ENCODE measurements at places on chromosomes 4 and X. TPM values are rescaled to one million over a fixed set of nuclear protein-coding genes. Genes with fewer than 3 reads are reported as not detected.

Gene TNIP2
- 11.4 TPM for polyA plus RNA-seq

Gene GPR82
- 0.06 TPM for polyA plus RNA-seq

Gene XK
- polyA plus RNA-seq: 8.9 TPM

DNA sequence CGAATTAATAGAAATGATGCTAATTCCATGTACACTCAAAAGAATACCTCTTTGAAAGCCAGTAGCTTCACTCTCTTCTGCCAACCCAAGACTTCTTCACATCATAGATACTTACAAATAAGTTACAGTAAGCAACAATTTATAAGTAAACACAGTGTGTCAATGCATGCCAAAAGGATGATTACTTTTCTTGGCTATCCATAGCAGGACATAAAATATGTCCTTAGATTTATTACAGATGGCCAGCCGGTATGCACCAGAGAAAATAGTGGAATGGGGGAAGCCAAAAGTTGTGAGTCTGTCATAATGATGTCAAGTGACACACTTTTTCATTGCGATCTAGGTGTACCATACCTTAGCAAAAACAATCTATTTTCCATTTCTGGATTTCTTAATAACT, 631 bp upstream of the BMX start:
- no peak for DNase-seq

Gene CRMP1
- 19.4 TPM for polyA plus RNA-seq

DNA sequence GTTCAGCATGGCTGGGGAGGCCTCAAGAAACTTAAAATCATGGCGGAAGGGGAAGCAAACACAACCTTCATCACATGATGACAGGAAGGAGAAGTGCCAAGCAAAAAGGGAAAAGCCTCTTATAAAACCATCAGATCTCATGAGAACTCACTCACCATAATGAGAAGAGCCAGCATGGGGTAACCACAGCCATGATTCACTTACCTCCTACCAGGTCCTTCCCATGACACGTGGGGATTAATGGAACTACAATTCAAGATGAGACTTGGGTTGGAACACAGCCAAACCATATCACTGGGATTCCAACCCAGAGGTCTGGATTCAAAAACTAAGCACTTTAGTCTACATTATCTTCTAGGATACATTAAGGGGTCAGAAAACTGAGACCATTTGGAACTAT, 609.6 kb upstream of the SPANXN1 start:
- DNase-seq: no peak

- no peak for DNase-seq
Measured at GRCh38 chrX:26557691-26558321, 341.8 kb downstream of the MAGEB5 start.

DNA sequence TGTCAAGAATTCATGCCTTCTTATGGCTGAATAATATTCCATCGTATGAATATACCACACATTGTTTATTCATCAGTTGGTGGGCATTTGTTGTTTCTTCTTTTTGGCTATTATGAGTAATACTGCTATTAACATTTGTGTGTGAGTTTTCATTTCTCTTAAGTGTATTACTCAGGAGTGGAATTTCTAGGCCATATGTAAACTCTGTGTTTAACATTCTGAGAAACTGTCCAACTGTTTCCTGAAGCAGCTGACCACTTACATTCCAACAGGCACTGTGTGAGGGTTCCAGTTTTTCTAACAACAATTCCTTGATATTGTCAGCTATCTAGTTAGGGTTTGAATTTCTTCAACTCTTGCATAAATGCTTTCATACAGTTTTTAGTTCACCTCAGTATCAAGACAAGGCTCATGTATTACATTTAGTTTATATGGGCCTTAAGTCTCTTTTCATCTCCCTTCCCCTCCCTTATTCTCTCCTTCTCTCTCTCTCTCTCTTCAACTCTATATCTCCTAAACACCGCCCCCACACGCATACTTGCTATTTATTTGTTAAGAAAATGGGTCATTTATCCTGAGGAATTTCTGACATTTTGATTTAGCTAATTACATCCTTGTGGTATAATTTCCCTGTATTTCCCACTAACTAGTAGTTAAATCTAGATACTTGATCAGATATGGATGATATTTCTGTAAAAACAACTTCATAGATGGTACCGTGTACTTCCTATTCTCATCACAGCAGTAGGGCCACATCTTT, 77.4 kb downstream of the WDR19 start:
- no peak for DNase-seq

- no peak for DNase-seq
Measured at GRCh38 chr4:109248322-109248900, 54.0 kb downstream of the COL25A1 start.

GRCh38 chr4:156686120-156686519, 285.5 kb downstream of the PDGFC start:
- DNase-seq: peak; percentile 57

Gene STATH
- polyA plus RNA-seq: not detected

GRCh38 chr4:6840062-6840976, 57.8 kb downstream of the KIAA0232 start:
- no peak for DNase-seq

DNA sequence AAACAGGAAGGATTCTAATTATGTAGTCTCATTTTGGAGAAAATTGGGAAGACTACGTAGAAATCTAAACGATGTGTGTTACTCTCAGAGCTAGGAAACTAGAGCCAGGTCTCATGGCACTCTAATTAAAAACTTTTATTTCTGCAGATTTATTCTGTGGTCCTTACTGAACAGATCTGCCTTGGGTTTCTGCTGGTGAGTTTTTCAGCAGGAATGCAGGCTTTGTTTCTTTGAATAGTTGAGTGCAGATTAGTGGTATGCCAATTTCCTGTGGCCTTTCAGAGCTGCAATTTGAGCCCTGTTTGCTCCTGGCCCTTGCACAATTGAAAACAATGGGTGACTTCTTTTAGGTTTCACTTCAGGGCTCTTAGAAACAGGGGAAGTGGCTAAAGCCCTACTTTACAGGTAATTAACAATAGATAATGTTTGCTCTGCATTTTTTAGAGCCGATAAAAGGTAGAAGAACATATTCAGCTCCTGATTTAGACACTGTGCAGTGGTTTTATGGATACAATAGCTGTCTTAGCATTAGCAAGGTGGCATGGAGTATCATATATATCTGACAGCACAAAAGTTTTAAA, 21.8 kb downstream of the SPRY1 start:
- no peak for DNase-seq

- no peak for DNase-seq
Measured at GRCh38 chr4:41505161-41505661, 32.7 kb upstream of the LIMCH1 start.

DNA sequence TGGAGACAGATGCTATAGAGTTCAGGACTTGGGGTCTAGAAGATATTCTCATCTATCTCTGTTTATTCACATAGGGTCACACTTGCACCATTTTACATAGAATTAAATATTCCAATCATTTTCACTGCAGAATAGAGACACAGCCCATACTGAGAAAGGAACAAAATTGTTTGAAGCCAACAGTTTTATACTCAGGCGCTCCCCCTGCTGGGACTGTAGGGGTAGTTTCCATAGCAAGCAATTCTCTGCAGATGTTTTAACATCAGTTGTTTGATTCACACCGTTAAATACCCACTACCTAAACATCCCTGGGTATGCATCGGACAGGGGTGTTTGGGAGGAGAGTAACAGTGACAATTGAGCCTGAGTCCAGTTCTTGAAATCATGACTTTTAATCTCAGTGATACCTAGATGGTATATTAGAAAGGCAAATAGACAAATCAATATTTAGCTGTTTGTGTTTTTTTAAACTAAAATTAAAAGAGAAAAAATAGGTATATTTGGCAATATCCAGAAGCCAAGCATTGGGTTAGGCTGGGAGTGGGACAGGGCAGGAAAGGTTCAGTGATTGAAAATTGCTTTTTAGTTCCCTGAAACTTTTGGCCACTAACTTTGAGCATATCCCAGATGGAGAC, 33.8 kb downstream of the LONRF3 start:
- no peak for DNase-seq

DNA sequence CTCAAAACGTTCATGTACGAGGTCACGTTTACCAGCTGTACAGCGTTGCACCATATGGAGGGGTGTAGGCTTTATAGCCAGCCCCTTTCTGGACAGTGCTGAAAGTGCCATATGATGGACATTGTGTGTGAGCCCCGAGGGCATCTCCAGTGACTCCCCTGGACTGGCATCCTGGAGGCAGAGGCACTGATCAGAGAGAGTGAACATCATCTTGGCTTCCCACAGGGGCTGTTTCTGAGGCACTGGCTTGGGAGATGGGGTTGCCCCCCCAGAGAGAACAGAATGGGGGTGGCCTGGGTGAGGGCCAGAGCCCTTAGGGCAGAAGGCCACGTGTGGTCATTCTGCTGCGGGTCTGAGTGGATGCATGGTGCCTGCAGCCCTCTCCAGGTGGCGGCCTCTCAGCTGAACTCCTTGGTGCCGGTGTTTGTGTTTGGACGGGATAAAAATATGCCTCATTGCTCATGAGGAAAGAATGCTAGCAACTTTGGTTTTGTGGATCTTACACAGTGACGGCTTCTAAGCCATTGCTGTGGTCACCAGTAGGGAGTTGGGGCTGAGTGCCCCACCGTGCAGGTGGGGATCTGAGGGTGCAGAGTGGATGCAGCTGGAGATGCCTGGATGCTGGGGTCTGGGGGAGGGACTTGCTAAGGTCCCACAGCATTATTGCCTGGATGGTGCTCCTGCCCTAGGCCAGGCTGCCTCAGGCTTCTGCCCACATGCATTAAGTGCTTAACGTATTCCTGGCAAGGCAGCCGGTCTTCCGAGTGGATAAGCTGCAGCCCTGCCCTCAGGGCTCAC, 3.4 kb downstream of the WFS1 start:
- DNase-seq: no peak

DNA sequence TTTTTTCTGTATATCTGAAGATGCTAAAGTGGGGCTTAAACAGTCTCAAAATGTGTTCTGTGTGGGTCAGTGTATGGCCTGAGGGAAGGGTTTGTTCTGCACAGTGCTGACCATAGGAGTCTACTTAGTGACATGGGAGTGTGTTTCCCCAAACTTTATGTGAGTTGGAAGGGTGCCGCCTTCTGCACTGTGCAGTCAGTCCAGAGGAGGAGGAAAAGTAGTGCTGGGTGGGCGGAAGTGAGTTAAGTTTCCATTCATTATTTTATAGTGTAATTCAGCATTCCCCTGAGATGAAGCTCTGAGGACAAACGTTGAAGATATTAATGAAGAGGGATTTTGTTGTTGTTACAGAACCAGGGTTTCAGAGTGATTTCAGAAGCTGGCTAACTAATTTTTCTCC, 2.9 kb downstream of the CHST7 start:
- DNase-seq: no peak

GRCh38 chrX:132023896-132024386, 839 bp downstream of the STK26 start:
- no peak for DNase-seq

- DNase-seq: no peak
Measured at GRCh38 chr4:102008711-102009110, 218.2 kb downstream of the BANK1 start.

DNA sequence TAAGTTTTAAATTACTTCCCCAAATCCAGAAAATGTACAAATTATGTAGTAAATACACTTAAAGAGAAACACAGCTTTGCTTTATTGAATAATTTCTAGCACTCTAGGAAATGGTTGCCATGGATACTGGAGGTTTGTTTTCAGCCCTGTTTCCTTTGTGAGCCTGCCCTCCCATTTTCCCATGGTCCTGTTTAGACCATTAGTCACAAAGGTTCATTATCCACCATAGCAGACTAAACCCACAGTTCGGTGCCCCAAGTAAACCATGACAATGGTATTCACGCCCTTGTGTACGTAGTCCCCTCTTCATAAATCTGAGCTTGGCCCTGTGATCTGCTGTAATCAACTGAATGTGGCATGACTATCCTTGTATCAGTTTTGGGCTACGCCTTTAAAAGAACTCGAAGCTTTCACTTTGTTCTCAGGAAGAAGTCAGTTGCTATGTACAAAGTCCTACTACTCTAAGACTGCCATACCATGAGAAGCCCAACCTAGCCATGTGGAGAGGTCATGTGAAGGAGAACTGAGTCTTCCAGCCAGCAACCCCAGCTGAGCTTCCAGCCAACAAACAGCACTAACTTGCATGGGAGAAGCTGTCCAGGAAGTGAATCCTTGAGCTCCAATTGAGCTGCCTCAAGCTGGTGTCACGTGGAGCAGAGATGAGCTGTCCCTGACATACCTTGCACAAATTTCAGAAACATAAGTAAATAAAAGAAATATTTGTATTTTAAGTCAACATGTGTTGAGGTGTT, 300.4 kb downstream of the LDB2 start:
- DNase-seq: no peak

GRCh38 chr4:38179690-38180377, 219.6 kb downstream of the PTTG2 start:
- no peak for DNase-seq

GRCh38 chr4:23871426-23871825, 18.4 kb downstream of the PPARGC1A start:
- DNase-seq: no peak

DNA sequence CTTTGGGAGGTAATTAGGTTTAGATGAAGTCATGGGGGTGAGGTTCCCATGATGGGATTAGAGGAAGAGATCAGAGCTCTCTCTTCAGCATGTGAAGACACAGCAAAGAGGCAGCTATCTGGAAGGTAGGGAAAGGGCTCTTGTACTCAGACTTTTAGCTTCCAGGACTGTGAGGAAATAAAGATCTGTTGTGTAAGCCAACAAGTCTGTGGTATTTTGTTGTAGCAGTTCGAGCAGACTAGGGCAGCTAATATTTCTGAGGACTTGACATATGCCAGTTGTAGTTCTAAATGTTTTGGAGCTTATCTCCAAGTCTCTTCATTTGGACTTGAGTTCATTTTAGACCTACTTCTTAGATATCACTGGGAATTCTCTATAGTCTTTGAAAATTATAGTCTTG, 137.3 kb upstream of the PDE5A start:
- no peak for DNase-seq

DNA sequence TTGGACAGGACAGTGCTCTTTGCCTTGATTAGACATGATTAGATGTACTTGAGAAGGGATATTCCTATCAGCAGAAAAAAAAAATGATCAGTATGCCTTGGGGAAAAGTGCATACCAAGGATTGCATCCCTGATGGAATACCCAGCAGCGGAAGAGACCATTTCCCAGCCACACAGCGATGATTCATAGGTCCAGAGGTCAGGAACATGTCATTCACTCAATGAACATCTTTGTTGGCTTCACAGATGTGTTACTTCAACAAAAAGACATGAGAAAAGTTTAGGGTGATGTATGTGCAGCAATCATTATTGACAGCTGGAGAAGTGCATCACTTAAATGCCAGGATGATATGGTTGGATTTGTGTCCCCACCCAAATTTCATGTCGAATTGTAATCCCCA, 293.5 kb downstream of the ZNF674 start:
- DNase-seq: no peak

GRCh38 chrX:17597836-17598439, 139.4 kb upstream of the SCML1 start:
- DNase-seq: no peak

GRCh38 chr4:123345935-123346300, 50.7 kb upstream of the SPRY1 start:
- no peak for DNase-seq

- no peak for DNase-seq
Measured at GRCh38 chrX:68989456-68989855, 160.6 kb downstream of the EFNB1 start.

GRCh38 chr4:127642169-127642568, 9.4 kb downstream of the INTU start:
- no peak for DNase-seq
